ENCODE measurements at places on chromosomes 16 and 17.

- no peak overlapping the region for H3K4me3 ChIP-seq
- no peaks in the 10 kb centered on the region for H3K36me3 ChIP-seq
- H3K27me3 ChIP-seq: no peaks in the 10 kb centered on the region
- DNase-seq: no peak
- no peaks in the 10 kb centered on the region for H3K4me1 ChIP-seq
- no peak overlapping the region for H3K27ac ChIP-seq
Observed at GRCh38 chr17:33435721-33436301, 142.7 kb upstream of the ASIC2 start.

GRCh38 chr17:15081008-15081407 lies 184.1 kb downstream of the PMP22 start:
- H3K36me3 ChIP-seq: no peaks in the 10 kb centered on the region
- no peak overlapping the region for H3K27ac ChIP-seq
- peaks cover under 1% of the 10 kb centered on the region for H3K4me1 ChIP-seq
- DNase-seq: no peak
- H3K4me3 ChIP-seq: no peak overlapping the region

DNA sequence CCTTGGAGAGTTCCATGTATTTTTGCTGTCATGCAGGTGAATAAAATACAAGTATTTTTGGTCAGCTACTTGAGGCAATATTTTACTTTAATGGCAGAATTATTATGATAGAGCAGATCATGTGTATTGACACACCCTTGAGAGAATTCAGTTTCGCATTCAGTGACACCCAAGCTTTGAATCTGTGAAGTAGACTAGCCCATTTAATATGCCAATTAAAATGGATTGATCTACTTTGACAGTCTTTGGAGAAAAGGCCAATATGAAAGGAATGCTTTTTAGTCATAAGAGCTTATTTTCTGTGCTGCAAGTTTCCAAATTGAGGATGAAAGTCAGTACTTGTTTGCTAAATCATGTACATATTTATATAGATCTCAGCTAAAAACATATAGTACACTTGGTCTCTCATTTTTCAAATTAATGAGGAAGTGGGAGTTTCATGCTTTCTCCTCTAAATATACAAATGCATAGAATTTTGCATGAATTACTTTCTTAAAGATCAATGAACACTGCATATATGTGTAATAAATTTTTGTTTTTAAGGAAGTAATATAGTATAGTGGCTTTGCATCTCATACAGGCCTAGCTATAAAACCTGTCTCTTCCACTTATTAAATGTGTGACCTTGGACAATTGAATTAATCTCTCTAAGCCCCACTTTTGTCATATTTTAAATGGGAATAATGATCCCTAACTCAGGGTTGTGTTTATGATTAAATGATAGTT lies 161.5 kb downstream of the PHKB start:
- 0 out of 2 replicates have a peak, but pooled peaks cover under 1% of the 10 kb centered on the region for H3K36me3 ChIP-seq
- H3K27ac ChIP-seq: no peak overlapping the region
- no peak overlapping the region for H3K4me3 ChIP-seq
- H3K27me3 ChIP-seq: no peaks in the 10 kb centered on the region
- no peak for DNase-seq
- H3K4me1 ChIP-seq: 0 out of 2 replicates have a peak, but pooled peaks cover 5% of the 10 kb centered on the region

DNA sequence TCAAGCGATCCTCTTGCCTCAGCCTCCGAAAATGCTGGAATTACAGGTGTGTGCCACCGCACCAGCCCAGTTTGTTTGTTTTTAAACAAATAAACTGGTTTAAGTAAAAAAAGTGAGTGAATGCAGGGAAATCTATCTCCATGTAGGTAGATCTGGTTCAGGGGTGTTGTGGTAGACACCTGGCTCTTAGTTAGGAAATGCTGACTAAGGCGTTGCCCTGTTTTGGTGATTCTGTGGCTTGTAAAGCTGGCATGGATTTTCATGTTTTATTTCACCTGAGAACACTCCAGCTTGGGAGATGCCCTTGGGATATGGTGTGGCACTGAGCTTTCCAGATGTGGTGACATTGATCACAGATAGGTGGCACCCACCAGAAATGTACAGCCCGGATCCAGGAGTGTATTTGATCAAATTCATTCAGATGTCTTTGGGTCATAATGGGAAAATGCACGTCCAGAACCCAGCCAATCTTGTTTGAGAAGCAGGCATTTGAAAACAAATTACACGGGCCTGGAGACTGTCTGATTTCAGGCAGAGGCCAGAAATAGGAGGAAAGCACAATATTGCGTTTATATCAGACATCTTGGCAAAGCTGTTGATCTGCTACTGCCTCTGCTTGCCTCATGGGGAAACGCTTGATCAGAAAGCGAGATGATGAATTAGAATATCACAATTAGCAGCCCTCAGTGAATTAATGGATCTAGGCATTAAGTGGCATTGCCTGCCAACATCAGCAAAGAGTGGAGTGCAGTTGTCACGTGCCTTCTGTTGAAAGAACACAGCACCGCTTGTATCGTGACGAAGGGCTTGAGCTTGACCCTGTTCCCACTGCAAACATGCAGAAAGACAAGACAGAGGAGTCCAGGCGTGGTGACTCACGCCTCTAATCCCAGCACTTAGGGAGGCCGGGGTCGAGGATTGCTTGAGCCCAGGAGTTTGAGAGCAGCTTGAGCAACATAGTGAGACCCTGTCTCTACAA lies 7.3 kb upstream of the IL34 start:
- no peak for DNase-seq
- no peak overlapping the region for H3K27ac ChIP-seq
- H3K4me1 ChIP-seq: peaks cover 7% of the 10 kb centered on the region
- H3K36me3 ChIP-seq: no peaks in the 10 kb centered on the region
- H3K4me3 ChIP-seq: no peak overlapping the region
- H3K27me3 ChIP-seq: no peaks in the 10 kb centered on the region

GRCh38 chr17:14774774-14775173 lies 473.9 kb downstream of the HS3ST3B1 start:
- peaks cover 7% of the 10 kb centered on the region for H3K4me1 ChIP-seq
- H3K27me3 ChIP-seq: no peaks in the 10 kb centered on the region
- no peaks in the 10 kb centered on the region for H3K36me3 ChIP-seq
- H3K27ac ChIP-seq: no peak overlapping the region
- no peak for DNase-seq
- H3K4me3 ChIP-seq: no peak overlapping the region

GRCh38 chr16:86576591-86577313 lies 1.6 kb upstream of the FOXL1 start:
- DNase-seq: no peak
- peaks cover 1% of the 10 kb centered on the region for H3K36me3 ChIP-seq
- H3K4me1 ChIP-seq: peaks cover 9% of the 10 kb centered on the region
- H3K27ac ChIP-seq: no peak overlapping the region
- peak overlapping the region; percentile 77 for H3K4me3 ChIP-seq

GRCh38 chr17:35666967-35667532 lies 64.4 kb upstream of the RASL10B start:
- no peak overlapping the region for H3K27ac ChIP-seq
- no peak overlapping the region for H3K4me3 ChIP-seq
- no peak for DNase-seq
- no peaks in the 10 kb centered on the region for H3K27me3 ChIP-seq

DNA sequence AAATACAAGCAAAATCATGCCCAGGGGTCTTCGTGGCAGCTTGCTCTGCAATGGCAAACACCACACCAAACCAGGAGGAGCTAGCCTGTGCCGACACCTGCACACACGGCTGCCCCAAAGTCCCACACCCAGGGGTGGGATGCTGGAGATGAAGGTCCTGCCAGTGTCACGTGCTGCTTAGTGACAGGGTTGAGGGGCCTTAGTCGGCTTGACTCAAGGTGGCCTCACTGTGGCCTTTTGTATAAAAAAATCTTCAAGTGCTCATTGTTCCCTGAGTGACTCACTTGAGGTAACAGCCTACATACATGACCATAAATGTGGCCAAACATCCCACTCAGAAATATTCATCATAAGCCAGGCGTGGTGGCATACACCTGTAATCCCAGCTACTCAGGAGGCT lies 7.3 kb downstream of the TRIM65 start:
- peaks cover 7% of the 10 kb centered on the region for H3K36me3 ChIP-seq
- H3K4me3 ChIP-seq: no peak overlapping the region
- no peak for DNase-seq
- H3K27me3 ChIP-seq: no peaks in the 10 kb centered on the region

DNA sequence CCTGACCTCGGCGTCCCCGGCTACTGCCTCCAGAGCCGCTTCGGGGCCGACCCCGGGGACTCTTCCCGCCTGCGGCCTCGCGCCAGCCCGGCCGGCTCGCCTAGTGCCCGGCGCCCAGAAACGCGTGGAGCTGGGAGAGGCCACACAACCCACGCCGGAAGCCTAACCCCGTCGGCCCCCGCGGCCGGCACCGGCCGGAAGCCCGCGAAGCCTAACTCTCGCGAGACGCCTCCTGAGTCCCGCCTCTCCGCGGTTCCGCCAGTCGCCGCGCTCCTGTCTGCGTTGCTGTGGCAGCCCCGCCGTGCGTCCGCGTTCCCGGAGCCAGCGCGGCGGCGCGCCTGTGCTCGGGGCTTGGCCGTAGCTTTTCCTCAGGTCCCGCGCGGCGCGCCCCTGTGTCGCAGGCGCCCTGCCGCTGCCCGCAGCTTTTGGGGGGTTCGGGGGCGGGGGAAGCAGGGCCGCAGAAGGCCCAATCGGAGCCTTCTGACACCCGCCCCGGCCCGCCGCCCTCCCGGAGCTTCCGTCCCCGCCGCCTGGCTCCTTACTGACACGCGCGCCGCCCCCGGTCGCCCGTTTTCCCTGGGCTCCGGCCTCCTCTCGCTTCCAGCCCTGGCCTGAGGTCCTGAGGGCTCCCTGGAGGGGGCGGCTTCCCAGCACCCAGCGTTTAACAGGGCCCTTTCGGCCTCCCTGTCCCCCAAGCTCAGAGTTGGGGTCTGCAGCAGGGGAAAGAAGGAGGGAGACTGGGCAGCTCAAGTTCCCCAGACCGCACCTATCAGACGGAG lies 21.7 kb downstream of the NPTX1 start:
- no peak overlapping the region for H3K27ac ChIP-seq
- H3K27me3 ChIP-seq: no peaks in the 10 kb centered on the region
- peak overlapping the region; percentile 90 for H3K4me3 ChIP-seq
- H3K36me3 ChIP-seq: peaks cover 2% of the 10 kb centered on the region

DNA sequence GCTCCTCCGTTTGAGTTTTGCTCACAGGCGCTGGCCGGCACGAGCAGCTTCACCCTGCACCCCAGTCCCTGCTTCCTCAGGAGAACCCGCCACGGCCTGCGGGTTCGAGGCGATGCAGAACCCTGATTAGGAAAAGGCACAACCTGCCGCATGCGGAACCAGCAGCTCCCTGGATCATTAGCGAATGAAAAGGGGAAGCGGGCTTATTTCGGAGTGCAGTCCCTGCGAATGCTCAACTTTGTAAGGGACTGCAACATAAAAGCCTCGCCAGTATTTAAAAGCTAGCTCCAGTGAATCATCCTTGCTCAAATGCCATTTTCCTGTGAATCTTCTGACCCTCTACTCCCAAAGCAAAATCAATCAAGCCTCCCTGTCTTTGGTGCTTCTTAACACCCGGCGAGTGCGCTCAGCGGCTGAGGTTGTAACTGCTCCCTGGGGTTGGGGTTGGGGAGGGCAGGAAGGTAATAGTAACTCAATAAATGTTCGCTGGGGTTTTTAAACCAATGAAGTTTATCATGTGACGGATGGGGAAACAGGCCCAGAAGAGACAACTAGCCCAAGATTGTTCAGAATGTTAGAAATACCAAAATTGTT lies 678 bp upstream of the AKAP10 start:
- peak overlapping the region; percentile 54 for H3K27ac ChIP-seq
- peak overlapping the region; percentile 91 for H3K4me3 ChIP-seq
- peaks cover 23% of the 10 kb centered on the region for H3K36me3 ChIP-seq
- H3K27me3 ChIP-seq: no peaks in the 10 kb centered on the region
- no peaks in the 10 kb centered on the region for H3K4me1 ChIP-seq

GRCh38 chr16:51355875-51356274 lies 204.8 kb upstream of the SALL1 start:
- no peaks in the 10 kb centered on the region for H3K27me3 ChIP-seq
- DNase-seq: no peak
- no peak overlapping the region for H3K27ac ChIP-seq
- no peaks in the 10 kb centered on the region for H3K4me1 ChIP-seq
- H3K4me3 ChIP-seq: no peak overlapping the region

GRCh38 chr17:7903154-7904103 lies 12.7 kb downstream of the RNF227 start:
- no peaks in the 10 kb centered on the region for H3K27me3 ChIP-seq
- no peaks in the 10 kb centered on the region for H3K4me1 ChIP-seq
- peaks cover 14% of the 10 kb centered on the region for H3K36me3 ChIP-seq
- H3K4me3 ChIP-seq: no peak overlapping the region
- DNase-seq: peak; percentile 62

GRCh38 chr16:49453983-49454382 lies 80.4 kb downstream of the C16orf78 start:
- no peak overlapping the region for H3K4me3 ChIP-seq
- H3K36me3 ChIP-seq: peaks cover 5% of the 10 kb centered on the region
- no peak overlapping the region for H3K27ac ChIP-seq
- H3K4me1 ChIP-seq: 0 out of 2 replicates have a peak, but pooled peaks cover 8% of the 10 kb centered on the region

DNA sequence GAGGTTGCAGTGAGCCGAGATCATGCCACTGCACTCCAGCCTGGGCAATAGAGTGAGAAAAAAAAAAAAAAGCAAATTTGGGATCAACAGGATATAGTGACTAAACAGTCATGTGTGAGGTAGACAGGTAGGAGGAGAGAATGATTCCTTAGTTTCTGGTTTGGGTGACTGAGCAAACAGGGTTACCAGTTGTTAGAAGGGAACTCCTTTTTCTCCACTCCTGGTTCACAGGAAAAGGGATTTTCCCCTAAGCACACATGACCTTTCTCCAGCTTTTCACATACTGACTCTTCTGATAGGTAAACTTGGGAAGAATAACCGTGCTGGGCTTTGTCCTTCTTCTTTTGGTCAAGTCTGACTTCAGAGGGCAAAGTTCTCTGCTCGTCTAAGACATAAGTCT lies 17.3 kb upstream of the WSCD1 start:
- H3K4me3 ChIP-seq: no peak overlapping the region
- no peaks in the 10 kb centered on the region for H3K4me1 ChIP-seq
- H3K27ac ChIP-seq: no peak overlapping the region
- H3K36me3 ChIP-seq: no peaks in the 10 kb centered on the region
- DNase-seq: no peak
- H3K27me3 ChIP-seq: no peaks in the 10 kb centered on the region

GRCh38 chr16:81636298-81636993 lies 142.6 kb upstream of the PLCG2 start:
- DNase-seq: no peak
- H3K4me3 ChIP-seq: no peak overlapping the region
- H3K27me3 ChIP-seq: no peaks in the 10 kb centered on the region
- H3K4me1 ChIP-seq: peaks cover 4% of the 10 kb centered on the region
- no peaks in the 10 kb centered on the region for H3K36me3 ChIP-seq
- H3K27ac ChIP-seq: no peak overlapping the region
